ENCODE measurements at places on chromosomes 2 and 18.

DNA sequence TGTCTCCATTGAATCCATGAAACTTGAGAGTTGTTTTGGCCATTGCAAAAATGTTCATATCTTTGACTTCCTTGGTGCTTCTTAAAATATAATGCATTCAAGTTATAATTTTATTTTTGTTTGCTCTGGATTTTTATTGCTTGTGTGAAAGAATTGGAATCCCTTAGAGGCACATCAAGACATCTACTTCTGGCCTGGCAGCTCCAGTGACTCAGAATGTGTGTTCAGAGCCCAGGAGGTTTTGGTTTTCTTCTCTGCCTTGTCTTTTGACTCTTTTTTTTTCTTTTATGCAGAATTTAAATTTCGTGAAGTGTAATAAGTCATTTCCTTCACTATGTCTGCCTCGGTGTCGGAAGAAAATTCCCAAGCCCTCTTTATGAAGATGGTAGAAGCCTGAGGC, 180.2 kb downstream of the LTBP1 start:
- no peak for DNase-seq

GRCh38 chr2:101596333-101596732, 101.2 kb upstream of the MAP4K4 start:
- no peak for DNase-seq

DNA sequence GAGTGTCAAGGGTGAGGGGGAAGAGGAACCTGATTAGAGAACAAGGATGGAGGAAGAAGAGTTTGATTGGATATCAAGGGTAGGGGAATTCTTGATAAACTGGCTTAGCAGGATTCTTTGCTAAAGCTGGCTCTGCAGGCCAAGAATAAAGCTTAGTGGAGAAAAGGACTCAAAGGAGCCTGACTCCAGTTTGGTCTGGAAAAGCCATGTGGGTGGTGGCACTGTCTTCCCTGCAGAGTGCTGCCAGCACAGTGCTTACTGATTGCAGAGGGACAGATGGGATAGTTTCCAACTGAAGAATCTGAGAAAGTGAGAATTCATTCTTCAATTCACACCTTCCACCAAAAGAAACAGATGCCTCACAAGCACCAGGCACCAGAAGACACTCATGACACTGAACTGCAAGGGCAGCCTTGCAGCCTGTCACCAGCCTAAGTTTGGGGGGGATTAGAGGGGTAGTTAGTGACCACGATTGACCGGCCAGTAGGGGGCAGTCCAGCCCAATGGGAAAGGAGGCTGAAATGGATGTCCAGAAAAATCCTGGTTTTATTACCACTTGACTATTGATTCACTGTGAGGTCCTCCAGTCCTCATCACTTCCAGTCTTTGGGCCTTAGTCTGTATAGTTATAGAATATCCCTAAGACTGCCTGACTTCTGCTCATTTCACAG, 334.5 kb downstream of the SMAD2 start:
- DNase-seq = no peak

DNA sequence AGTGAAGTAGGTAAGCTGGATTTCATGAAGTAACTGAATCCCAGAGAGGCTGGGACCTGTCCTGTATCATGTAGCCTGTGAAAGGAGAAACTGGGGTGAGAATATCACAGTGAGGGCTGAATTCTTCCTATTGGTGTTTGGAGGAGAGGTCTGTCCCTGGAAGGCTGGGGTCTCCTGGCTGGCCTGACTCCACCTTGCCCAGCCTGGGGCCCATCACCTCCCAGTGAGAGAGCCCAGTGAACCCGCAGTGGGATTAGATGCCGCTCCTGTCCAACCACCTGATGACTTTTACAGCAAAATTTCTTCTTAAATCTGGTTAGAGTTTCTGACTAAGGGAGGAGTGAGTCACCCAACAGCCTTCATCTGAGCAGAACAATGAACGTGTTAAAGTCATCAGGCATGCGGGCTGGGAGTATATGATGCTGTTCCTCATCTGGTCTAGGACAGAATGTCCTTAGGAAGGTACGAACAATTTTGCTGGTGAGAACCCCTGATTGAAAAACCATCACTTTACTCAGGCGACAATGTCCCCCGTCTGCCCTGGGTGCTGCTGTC, 152.9 kb downstream of the LPIN1 start:
- no peak for DNase-seq

DNA sequence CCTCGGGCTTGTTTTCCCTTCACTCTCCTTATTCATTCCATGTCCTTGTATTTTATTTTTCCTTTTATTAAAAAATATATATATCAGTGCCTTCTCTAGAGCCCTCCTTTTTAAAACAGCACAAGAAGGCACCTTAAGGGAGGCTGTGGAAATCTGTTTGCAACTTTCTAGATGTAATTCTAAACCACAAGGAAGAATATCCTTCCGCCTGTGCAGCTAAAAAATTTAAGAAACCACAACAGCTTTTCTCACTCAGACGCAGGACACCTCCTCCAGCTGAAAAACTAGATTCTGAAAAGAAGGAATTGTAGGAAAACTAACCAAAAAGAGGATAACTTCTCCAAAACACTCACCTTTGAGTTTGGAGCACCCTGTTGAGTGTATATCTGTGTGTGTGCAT, 142.2 kb downstream of the BCL11A start:
- no peak for DNase-seq

DNA sequence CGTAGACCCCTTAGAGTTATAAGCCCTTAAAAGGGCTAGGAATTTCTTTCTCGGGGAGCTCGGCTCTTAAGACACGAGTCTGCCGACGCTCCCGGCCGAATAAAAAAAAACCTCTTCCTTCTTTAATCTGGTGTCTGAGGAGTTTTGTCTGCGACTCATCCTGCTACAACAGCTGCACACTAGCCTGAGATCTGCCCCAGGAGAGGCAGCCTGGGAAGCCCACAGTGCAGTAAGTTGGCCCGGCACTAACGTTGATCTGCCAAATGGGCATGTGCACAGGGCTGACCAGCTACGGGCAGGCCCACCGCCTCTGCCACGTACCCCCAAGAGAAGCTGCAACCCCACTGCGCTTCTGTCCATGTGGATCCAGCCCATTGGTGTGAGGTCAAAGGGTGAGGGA, 8.4 kb upstream of the LIMS2 start:
- no peak for DNase-seq

DNA sequence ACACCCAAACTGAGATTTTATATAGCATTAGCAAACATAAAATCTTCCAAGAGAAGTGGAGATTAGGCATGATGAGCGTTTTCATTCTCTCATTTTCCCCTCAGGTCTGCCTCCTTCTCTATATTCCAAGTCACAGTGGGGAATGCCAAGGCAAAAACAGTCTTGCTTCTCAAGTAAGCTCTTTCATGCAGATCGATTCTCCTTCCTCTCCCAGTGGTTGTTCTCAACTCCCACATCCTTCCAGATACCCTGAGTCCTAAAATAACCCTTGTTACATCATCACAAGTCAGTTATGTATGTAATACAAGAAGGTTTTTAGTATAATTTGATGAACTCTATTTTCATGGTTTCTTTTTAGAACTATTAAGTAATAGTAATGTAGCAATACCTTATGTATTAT, 150.6 kb downstream of the TXNL1 start:
- no peak for DNase-seq

GRCh38 chr2:140384946-140385345, 1604.8 kb upstream of the NXPH2 start:
- DNase-seq = no peak

- no peak for DNase-seq
These were observed 834.4 kb upstream of the SLC39A10 start for GRCh38 chr2:194822657-194823056.

- DNase-seq = no peak
These were observed 419.1 kb upstream of the DSEL start for GRCh38 chr18:67935638-67936037.

DNA sequence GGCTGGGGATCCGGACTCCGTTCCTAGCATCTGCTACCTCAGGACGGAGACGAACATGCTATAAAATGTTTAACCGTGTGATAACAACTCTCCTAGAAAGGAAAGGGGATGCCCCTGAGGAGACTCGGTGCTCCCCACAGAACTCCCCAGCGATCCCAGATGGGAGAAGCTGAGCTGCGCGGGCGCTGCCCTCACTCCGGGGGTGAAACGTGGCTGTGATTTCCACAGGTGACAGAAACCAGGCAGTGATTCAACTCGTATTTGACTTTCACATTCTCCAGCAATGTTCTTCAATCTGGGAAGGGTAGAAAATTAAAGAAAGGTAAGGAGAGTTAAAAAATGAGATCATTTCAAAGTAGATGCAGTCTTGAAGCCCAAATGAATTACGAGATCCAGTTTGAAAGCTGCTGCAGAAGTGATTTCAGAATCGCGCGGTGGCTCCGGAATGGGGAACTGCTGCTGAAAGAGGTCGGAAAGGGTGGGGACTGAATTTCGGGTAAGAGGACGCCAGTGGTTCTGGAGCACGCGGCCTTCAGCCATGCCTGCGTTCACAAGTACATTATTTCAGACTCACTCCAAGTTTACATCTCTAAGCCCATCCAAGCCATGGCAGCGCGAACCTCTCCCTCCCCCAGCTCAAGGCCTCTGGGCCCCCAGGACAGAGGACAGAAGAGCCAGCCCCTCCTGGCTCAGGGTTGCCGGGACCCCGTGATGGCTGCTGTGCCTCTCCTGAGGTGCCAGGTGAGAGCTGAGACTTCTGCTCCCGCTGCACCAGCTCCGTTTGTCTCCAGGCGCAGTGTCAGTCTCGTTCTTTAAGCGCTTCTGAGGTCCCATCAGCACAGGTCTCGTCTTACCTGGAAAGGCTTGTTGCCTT, 39.5 kb downstream of the ADNP2 start:
- no peak for DNase-seq

- DNase-seq = no peak
These were observed 74.6 kb downstream of the ASXL3 start for GRCh38 chr18:33652635-33653034.

DNA sequence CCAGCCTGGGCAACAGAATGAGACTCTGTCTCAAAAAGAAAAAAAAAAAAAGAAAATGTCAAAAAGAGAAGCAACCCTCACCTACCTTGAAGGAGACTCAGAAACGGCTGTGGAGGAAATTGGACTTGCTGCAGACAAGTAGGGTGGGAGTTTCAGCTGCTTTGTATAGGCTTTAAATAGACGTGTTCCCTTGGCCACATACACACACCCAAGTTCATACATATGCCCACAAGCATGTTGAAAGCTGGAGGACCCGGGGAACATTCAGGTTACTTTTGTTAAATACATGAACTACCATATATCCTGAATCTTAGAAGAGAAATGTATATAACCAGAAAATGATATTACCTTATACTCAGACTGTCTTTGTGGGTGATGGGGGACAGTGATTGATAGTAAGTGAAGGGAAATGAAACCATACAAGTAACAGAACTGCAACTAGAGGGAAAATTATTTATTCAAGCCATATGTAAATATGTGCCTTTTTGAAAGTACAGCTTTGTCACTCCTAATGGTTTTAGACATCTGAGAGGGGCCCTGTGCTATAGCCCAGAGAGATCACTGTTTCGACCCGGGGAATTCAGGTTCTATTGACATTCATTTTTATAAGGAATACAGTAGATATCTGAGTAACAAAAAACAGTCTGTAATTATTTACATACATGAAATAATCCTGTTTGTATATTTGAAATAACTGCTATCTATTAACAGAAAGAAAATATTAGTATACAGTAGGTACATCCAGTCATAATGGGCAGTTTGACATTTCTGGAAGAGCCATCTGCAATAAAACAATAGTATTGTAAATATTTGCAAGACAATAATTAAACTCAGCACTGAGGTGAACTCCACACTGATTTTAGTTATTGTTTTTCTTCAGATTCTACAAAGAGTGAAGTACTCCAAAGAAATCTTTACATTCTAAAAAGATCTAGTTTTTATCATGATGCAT, 48.0 kb upstream of the TGIF1 start:
- no peak for DNase-seq

DNA sequence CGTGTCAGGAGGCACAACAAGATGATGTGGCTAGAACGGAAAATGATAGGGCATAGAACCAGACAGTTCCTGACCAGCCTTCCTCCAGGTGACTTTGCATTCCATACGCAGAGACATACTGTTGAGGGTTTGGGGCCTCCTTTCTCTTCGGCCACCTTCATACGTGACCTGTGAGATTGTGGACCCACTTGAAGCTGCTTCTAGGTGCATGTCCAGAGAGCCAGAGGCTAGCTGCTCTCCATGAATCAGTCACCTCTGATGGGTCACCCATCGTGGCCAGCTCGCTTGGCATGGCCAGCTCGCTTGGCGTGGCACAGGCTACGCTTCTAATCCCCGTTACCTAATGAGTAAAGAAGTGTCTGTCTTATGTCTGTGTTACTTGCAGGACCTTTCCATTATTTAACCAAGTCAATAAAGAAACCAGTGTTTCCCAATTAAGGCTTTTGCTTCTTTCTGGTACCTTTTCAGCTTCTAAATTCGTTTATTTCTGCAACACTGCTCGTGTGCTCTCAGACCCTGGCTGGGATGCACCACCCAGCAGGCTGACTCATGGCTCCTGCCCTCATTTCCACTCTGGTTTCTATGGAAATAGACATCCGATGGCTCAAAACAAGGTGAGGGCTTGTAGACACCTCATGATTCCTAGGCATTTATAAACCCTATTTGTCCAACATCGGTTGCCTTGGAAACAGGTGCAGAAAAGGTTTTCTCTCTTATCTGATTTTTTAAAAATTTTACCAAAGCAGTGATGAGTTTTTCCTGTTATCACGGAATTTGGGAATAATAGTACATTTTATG, 86.7 kb upstream of the B3GNT7 start:
- no peak for DNase-seq

GRCh38 chr18:45359275-45360009, 255.8 kb upstream of the SLC14A2 start:
- no peak for DNase-seq

- DNase-seq = no peak
These were observed 74.5 kb downstream of the NEDD4L start for GRCh38 chr18:58118536-58118935.
